ENCODE measurements at places on chromosomes 5 and 9. TPM values are rescaled to one million over a fixed set of nuclear protein-coding genes. Genes with fewer than 3 reads are reported as not detected.

The CA9 gene
- total RNA-seq, result 0.68 TPM

The LHX2 gene
- not detected for total RNA-seq

The ECSCR gene
- not detected for total RNA-seq

The ANKH gene
- total RNA-seq, result 18.6 TPM

The BICD2 gene
- total RNA-seq, result 126 TPM

The TMEM171 gene
- total RNA-seq, result 0.68 TPM

The GHR gene
- 4.6 TPM for total RNA-seq

The PRLR gene
- total RNA-seq, result under 0.01 TPM

The CDC14B gene
- total RNA-seq, result 18.4 TPM

The SOHLH1 gene
- total RNA-seq, result not detected

The KCNV2 gene
- not detected for total RNA-seq

The PCDHGB7 gene
- 1.4 TPM for total RNA-seq

The MACIR gene
- total RNA-seq, result 9.2 TPM

The CCL27 gene
- total RNA-seq, result 0.34 TPM

The PCDHB6 gene
- total RNA-seq, result not detected

The ZNF169 gene
- total RNA-seq, result 2.4 TPM

The BOD1 gene
- total RNA-seq, result 121 TPM

The PLEKHG4B gene
- not detected for total RNA-seq

The FBP2 gene
- total RNA-seq, result not detected

The TMEM215 gene
- not detected for total RNA-seq

The FABP6 gene
- total RNA-seq, result 0.64 TPM

The PRSS3 gene
- total RNA-seq, result 3.1 TPM

The CD74 gene
- 2.4 TPM for total RNA-seq

The CARD6 gene
- total RNA-seq, result 8.5 TPM

The AQP3 gene
- total RNA-seq, result 110 TPM

The RORB gene
- not detected for total RNA-seq

The SLC6A7 gene
- total RNA-seq, result not detected

The IFNA14 gene
- total RNA-seq, result not detected

The RPL7A gene
- 1,202 TPM for total RNA-seq

The SCAMP1 gene
- 66.8 TPM for total RNA-seq

The EGFLAM gene
- 0.93 TPM for total RNA-seq

The LMX1B gene
- 0.14 TPM for total RNA-seq

The PTRH1 gene
- total RNA-seq, result 24.9 TPM

The NR4A3 gene
- total RNA-seq, result under 0.01 TPM

The ANXA6 gene
- 8.2 TPM for total RNA-seq

The AMACR gene
- 10.7 TPM for total RNA-seq

The LTC4S gene
- not detected for total RNA-seq

The SUSD3 gene
- 0.78 TPM for total RNA-seq

The GARNL3 gene
- 3.4 TPM for total RNA-seq

The STKLD1 gene
- 0.07 TPM for total RNA-seq

The AMBP gene
- total RNA-seq, result not detected

The ZFAND5 gene
- total RNA-seq, result 168 TPM

The PCDHB12 gene
- 0.28 TPM for total RNA-seq

The PLPP7 gene
- total RNA-seq, result not detected

The BRD9 gene
- 41.8 TPM for total RNA-seq

The PDZD2 gene
- 11.5 TPM for total RNA-seq

The CTSL gene
- 167 TPM for total RNA-seq

The BARX1 gene
- not detected for total RNA-seq

The TNC gene
- 483 TPM for total RNA-seq

The PCDH1 gene
- total RNA-seq, result 121 TPM

The SLC36A2 gene
- total RNA-seq, result not detected

The ZER1 gene
- 13.0 TPM for total RNA-seq

The SERF1A gene
- total RNA-seq, result 2.3 TPM

The CKMT2 gene
- total RNA-seq, result 0.36 TPM

The ZNF354C gene
- 3.4 TPM for total RNA-seq

The KLF4 gene
- 81.6 TPM for total RNA-seq

The RBM22 gene
- total RNA-seq, result 15.7 TPM

The PDE6A gene
- not detected for total RNA-seq

The MARCHF6 gene
- total RNA-seq, result 103 TPM
